ENCODE measurements at places on chromosomes 4 and X.

DNA sequence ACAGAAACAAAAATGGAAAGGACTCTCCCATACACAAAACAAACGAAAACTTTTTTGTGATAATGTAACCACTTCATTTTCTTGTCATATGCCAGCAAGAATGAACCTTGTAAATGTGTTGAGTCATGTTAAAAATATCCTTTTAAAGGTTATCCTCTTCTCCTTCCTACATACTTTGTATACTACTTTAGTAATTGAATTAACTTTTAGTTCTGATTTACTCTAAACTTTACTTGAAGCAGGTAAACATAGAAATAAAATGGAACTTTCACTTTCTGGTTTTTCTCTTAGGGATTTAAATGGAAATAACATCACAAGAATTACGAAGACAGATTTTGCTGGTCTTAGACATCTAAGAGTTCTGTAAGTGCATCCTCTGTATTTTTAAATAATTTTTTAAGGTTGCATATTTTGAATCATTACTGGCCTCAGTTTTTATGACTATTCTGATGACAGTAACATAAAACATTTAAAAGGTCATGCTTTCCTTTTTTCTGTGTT, 4.7 kb downstream of the SLIT2 start:
- DNase-seq, result no peak

DNA sequence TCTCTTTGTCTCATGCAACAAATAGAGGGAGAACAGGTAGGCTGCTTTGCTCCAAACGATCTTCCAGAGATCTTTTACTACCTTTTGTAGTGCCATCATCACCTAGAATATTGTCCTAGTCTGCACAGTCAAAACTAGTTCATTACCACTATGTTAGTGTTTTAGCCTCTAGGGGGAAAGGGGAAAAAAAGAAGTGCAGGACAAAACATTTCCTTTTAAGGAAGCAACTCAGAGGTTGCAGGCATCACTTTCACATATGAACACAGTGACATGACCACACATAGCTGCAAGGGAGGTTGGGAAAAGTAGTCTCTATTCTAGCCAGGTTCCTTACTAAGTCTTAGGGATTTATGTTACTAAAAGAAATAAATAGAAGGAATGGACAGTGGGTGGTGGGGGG, 39.3 kb upstream of the RAP2C start:
- no peak for DNase-seq

- no peak for DNase-seq
Measured at GRCh38 chrX:42519666-42520231, 258.2 kb downstream of the PPP1R2C start.

- peak; percentile 81 for DNase-seq
Measured at GRCh38 chr4:137819964-137820383, 287.7 kb upstream of the PCDH18 start.

DNA sequence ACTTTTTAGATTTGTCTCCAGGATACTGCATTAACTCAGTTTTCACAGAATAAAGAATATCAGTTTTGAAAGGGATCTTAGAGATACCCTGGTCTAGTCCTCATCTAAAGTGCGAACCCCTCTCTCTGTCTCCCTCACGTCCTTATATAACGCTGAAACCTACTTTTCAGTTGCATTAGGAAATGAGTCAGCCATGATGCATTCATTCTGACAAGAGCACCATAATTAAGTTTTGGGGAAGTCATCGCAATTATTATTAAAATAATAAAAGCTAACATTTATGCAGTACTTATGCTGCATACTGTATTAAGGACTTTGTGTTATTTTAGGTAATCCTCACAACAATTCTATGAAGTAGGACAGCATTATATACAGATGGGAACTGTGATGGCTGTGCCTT, 116.1 kb downstream of the REELD1 start:
- no peak for DNase-seq

GRCh38 chrX:40103565-40104323, 6.0 kb upstream of the BCOR start:
- no peak for DNase-seq

DNA sequence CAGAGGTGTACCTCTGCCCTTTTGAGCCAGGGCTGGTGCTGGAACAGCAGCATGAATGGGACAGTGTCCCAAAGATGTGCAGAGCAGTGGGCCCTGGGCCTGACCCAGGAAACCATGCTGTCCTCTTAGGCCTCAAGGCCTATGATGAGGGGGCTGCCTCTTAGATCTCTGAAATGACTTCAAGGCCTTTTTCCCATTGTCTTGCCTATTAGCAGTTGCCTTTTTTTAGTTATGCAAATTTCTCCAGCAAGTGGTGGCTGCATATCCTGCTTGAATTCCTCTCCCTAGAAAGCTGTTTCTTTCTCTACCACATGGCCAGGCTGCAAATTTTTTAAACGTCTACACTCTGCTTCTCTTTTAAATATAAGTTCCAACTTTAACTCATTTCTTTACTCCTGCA, 160.3 kb downstream of the CFAP299 start:
- DNase-seq, result peak; percentile 66

GRCh38 chrX:3990569-3990968, 277.1 kb upstream of the PRKX start:
- DNase-seq, result peak; percentile 23

GRCh38 chrX:12974305-12974795, 560 bp upstream of the TMSB4X start:
- peak; percentile 37 for DNase-seq

- DNase-seq, result no peak
Measured at GRCh38 chr4:145720656-145721055, 40.7 kb downstream of the C4orf51 start.

DNA sequence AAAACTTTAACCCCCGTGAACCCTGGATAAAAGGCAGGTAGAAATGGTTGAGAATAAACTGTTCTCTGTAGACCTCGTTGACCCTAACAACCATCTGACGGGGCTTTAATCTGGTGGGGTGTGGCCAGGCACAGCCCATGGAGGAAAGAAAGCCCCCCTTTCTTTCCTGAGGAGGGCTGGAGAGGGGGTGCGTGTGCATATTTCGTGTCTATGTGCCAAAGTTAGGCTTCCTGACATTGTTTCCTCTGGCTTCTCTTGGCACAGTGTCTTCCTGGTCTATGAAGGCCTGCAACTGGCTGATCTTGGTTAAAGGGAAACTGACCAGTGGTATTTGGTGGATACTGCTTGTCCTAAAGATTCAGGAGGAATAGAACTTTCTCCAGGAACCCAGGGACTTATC, 97.1 kb downstream of the MGST2 start:
- DNase-seq, result no peak

DNA sequence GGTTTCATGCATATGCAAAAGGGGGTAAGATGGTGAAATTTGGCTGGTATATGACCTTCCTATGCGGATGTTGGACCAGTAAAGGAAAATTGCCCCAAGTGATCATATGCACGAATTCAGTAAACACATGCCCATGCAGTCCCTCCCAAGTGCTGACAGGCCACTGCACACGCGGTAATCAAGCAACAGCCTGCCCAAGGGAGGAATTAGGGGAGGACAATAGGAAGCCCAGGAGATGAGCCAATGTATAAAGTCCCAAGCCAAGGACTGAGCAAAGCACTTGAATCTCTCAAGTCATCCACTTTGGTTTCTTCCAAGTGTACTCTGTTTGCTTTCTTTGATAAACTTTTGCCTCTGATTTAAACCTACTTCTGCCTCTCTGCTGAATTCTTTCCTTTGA, 21.1 kb downstream of the MAGEB16 start:
- DNase-seq, result no peak

- DNase-seq, result no peak
Measured at GRCh38 chrX:10085223-10085622, 71.6 kb upstream of the CLCN4 start.

- DNase-seq, result no peak
Measured at GRCh38 chrX:101785142-101785541, 125.5 kb upstream of the ARMCX2 start.

DNA sequence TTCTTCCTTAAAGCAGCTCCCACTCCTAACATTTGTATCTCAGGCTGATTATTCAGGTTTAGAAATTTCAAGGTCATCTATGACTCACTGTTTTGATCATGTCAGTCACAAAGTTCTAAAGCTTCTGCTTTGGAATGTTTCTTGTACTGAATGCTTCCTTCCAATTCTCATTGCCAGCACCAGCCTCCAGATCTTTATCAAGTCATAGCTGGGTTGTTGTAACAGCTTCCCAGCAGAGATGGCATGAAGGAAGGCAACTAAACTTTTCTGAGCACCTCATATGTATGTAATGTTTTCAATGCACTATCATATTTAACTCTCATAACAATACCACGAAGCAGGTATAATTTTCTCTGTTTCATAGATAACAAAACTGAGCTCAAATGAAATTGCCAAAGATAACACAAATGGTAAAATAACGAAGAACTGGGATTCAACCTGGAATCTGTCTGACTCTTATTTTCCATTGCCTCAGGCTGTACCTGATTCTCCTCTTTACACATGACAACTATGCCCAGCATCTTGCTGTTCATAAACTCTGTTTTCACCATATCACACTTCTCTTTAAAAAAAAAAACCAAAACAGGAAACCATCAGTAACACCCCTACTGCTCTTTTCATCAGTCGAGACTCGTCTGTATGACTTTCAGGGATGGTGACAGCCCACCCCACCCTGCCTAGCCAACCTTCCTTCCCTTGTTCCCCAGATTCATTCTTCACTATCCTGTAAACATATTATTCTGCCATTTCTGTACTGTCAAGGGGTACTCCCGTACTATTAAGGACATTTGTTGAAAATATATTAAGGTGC, 13.4 kb downstream of the TRPC3 start:
- no peak for DNase-seq

DNA sequence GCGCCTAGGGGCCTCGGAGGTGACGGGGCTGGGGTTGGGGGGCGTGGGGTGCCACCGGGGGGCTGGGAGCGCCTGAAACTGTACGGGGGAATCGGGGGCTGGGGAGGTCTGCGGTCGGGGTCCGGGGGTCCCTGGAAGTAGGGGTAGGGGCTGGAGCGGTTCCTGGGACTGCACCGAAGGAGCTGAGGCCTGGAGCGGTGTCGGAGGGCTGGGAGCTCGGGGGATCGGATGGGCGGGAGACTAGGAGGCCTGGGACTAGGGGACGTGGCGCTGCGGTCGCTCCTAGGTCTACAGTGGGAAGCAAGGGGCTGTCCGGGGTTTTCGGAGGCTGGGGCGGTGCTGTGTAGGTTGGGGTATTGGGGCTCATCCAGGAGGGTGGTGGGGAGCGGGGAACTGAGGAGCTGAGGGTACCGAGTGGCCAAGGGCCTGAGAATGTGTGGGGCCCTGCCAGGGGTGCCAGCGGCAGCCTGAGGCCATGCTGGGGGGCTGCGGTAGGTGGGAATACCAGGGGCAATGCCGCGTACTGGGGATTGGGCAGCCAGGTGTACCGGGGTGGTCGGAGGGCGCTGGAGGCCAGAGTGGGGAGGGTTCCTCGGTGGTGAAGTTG, 562 bp downstream of the AKAP17A start:
- DNase-seq, result no peak

Data from GM23338 (cell line).